Left cardiac atrium (tissue), 4 donors: ENCODE measurements at places on chromosomes 12 and 14. TPM values are rescaled to one million over a fixed set of nuclear protein-coding genes. Genes with fewer than 3 reads are reported as not detected.
A peak's percentile ranks its signal among the peaks of the same experiment; 100 is the strongest.

- no peak for DNase-seq
Measured at GRCh38 chr14:37018571-37019240, 153.7 kb downstream of the SLC25A21 start.

GRCh38 chr12:85823436-85824180, 12.6 kb downstream of the RASSF9 start:
- DNase-seq = no peak

DNA sequence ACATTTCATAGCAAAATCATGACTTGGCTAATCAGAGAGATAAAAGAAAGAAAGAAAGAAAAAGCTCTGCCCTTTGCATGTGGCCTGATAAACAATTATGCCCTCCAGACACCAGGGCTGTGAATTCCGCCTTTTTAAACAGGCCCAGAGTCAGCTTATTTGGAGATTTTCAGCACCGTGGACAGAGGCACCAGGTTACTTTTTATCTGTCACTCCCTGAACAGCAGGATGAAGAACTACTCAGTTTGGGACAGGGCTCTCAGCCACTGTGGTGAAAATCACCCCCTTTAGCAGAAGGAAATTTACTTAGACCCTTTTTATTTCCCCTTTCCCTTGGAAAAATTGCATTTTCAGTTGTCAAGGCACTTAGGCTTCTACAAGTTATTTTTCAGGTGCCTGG, 359.9 kb downstream of the NRXN3 start:
- no peak for DNase-seq

DNA sequence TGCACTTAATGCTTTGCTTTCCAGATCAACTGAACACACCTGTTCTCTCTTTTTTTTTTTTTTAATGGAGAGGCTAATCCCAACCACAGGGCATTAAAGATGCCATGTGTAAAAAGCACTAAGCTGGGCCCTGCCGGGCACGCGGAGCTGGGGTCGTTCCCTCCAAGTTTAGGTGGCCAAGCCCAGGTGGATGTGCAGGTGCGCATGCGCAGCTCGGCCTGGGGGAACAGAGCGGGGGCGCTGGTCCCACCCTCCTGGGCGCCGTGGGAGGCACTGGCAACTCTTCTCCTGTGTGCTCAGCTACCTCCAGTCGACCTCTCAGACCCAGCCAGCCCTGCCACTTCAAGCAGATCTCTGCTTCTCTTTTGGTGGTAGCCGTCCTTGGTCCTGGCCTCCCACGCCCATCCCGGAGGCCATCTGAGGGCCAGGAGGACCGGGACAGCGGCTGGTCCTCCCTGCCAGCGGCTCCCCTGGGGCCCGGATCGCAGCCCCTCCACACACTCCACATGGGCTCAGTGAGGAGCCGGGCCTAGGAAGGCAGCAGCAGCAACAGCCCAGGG, 679.3 kb downstream of the BCL11B start:
- DNase-seq = no peak

PRKD1 gene
- total RNA-seq = 6.3 TPM

DNA sequence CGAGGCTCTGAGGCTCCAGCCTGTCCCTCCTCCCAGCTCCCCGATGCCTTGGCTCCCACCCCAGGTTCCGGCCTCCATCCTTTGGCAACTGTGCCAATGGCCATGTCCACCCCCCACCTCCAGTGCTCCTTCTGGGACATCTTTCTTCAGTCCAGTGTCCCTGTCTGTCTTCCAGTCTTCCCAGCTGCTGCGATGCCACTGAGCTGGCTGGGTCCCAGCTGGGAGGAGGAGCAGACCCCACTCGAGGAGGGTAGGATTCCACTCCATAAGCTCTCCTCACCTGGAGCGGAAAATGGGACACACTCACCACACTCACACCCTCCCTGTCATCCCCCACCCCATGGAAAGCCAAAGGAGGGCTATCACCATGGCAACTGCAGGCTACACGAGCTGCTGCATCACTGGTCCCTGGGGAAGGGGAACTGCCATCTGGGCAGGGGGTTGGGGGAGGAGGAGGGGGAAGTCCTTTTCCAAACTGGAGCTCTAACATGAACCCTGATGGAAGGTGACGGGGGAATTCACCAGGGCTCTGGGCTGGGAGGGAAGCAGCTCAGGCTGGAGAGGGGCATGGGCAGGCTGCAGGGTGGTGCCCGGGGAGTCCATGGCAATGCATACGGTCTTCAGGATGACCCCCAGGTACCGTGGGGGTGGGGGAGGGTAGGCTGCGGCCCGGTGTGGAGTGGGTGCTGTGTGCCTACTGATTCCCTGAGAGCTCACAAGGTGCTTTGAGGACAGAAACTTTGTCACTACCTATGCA, 94.3 kb downstream of the LRRC74A start:
- DNase-seq = peak; percentile 59

GRCh38 chr12:123038966-123039365, 58.5 kb downstream of the ARL6IP4 start:
- DNase-seq = no peak

GRCh38 chr12:9731797-9732196, 1.1 kb downstream of the CLECL1 start:
- no peak for DNase-seq

DNA sequence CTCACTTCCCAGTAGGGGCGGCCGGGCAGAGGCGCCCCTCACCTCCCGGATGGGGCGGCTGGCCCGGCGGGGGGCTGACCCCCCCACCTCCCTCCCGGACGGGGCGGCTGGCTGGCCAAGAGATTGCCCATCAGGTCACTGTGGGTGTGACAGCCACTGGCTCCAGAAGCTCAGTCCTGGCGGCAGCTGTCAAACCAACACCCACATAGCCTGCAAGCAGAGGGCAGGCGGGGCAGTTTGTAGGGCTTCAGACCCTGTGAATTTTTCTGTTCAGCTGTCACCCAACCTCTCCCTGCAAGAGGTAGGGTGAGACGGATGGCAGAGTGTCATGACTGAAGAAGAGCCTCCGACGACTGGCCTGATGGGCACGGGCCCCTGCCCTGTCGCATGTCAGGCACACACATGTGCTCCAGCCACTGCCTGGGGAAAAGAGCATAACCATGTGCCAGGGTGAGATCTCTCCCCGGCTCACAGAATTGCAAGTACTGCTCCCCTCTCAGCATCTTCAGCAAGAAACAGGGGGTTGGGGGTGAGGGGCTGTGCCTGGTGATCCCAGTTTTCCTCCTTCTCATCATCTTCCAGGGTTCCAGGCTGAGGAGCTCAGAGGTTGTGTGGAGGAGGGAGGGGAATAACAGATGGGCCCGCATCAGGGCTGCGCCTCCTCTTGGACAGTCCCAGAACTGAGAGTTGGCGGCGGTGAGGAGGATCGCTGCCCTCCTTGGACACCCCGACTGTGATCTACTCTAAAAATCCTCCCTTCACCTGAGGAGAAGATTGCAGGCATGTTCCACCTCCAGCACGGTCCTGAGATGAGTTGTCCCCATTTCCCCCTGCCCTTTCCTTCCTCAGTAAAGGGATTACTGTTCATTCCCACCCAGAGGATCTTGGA, 11.2 kb upstream of the PRPH start:
- DNase-seq = no peak

- DNase-seq = no peak
Measured at GRCh38 chr12:3363608-3364007, 127.4 kb upstream of the PRMT8 start.

PLEKHH1 gene
- 5.5 TPM for total RNA-seq

DNA sequence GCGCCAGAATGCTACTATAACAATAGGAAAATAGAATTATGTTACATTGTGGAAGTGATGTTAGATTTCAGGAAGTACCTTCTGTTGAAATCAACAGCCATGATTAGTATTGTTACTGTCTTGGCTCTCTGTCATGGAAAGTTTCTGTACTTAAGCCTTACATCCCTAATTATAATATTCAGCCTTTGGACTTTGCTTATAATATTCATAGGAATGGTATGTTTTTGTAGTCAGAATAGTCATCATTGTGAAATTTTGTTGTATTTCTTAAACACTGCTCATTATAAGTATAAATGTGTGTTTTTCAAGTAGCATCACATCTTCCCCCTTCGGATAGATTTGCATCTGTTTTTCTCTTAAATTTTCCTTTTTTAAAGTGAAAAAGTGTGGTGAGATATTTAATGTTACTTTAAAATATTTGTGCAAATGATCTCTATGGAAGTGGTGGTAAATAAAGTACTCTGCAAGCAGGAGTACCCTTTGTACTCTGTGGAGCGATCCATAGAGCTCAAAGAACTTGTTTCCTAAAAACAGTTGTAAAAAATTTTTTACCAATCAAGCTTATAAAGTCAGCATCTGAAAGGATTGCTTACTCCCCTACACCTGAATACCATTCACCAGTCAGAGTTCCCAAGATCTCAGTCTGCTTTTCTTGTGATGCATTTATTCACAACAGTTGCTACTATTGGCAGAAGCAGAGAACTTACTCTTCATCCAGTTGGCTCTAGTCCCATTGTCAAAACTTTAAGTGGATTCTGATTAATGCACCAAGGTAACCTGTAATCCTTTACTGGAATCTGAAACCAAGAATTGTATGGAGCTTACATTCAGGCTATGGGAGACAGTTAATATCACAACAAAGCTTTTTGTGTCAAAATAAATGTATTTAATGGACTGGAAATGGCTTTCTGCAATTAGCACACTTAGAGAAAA, 87.8 kb downstream of the RIC8B start:
- DNase-seq = no peak

- no peak for DNase-seq
Measured at GRCh38 chr14:53735916-53736315, 220.7 kb downstream of the BMP4 start.
